ENCODE measurements at places on chromosomes 3 and 15.

GRCh38 chr3:44235604-44236484 is 5.8 kb upstream of the TOPAZ1 start:
- DNase-seq = peak; percentile 46

- no peak for DNase-seq
These were observed 11.1 kb downstream of the ATXN7 start for GRCh38 chr3:63874769-63875168.

DNA sequence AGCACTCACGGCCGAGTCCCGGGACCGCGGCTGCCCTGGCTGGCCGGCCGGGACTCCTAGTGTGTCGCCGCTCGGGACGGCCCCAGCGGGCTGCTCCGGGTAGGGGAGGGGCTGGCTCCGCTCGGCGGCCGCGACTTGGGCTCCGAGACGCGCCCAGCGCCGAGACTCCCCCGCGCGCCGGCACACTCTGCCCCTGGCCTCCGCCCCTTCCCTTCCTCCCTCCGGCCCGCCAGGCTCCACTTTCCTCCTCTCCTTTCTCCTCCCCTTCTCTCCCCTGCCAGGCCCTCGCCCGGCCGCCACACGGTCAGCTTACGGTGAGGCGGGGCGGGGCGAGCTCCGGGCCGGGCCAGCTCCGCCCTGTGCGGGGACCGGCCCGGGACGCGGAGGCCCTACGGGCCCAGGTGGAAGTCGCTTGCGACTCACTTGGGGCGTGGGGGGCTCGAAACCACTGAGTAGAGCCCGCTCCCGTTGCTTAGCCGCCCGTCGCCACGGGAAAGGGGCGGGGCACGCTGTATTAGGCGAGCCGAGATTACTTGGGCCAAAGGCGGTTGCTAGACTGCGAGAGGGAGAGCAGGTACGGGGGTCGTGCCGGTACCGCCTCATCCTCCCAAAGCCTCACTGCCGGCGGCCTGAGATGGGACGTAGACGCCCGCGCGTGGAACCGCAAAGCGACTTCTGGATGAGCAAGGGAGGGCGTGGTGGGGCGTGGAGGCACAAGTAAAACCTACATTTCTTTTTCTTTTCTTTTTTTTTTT is at the start of gene ITGB5:
Gene ITGB5, minus strand, starts transcription at position 189 of the 755 bp plus-strand sequence. CDS start 365 bp downstream, outside the sequence.
- peak; percentile 55 for DNase-seq

DNA sequence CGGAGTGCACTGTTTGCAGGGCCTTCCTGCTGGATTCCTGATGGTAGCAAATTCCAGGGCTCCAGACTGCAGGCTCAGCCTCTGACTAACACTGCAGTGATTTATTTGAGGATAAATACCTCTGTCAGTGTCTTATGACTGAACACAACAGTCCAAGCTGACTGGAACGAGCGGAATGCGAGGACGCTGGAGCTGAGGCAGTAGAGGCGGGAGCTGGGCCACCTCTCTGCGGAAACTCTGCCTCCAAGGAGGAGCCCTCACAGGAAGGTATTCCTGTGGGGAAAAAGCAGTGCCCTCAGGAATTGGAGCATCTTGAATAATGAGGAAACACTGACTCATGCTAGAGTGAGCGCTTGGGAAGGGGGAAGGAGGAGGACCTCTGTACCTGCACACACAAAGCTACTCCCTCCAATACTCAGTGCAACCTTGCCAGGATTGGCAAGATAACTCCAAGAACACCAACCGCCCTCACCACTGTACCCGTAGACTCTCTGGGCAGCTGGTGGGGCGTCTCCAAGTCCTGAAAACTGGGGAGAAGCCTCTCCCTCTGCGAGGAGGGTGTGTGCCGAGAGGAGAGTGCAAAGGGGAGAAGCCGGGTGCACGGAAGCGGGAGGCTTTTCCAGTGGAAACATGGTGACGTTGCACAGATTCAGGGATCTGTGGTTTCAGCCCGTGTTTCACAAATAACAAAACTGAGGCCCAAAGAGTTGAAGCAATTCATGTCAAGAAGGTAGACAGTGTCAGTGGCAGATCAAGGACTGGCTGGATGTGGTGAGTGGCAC is 43.0 kb downstream of the VGLL4 start:
- peak; percentile 87 for DNase-seq

DNA sequence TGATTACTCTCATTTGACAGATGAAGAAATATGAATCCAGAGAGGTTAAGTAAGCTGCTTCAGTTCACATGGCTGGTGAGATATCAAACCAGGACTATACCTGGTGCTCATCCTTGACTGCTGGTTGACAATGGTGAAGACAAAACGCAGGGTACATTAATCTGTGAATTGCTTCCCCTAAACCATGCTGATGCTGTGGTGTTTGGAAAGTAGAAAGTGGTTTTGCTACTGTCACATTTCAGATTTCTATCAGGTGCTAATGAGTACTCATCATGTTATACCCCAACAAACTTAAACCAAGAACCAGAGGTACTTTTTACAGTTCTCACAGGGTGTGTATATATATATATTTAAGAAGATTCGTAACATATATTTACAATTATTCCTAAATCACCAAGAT is 85.0 kb upstream of the PRTG start:
- DNase-seq = no peak

DNA sequence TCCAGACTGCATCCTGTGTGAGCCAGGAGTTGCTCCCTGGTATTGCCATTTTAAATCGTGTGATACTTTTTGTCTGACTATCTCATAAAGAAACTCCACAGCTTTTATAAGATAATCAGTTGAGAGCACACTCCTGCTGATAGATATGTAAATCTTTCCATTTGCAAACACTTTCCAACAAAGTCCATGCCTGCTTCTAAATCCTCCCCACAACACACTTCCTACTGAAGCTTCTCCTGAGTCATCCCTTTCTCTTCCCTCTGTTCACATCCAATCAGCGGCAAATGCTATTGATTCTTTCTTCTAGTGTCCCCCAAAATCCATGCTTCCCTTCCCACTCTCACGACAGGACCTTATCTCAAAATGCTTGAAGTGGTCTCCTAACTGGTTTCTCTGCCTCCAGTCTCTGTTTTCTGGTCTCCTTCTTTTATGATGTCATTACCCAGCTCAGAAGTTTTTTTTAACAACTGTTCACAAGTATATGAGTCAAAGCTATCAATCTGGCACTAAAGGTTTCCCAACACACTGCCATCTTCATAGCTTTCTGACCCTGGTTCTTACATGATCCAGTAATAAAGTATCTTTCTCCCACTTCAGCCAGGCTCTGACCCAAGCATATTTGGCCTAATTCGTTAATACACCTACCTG is 4.5 kb upstream of the WWTR1 start:
- no peak for DNase-seq

- DNase-seq = peak; percentile 81
These were observed 900 bp upstream of the HYAL3 start for GRCh38 chr3:50299929-50300680.
